ENCODE measurements at places on chromosomes 3 and 15. TPM values are rescaled to one million over a fixed set of nuclear protein-coding genes. Genes with fewer than 3 reads are reported as not detected.
A peak's percentile ranks its signal among the peaks of the same experiment; 100 is the strongest.

DNA sequence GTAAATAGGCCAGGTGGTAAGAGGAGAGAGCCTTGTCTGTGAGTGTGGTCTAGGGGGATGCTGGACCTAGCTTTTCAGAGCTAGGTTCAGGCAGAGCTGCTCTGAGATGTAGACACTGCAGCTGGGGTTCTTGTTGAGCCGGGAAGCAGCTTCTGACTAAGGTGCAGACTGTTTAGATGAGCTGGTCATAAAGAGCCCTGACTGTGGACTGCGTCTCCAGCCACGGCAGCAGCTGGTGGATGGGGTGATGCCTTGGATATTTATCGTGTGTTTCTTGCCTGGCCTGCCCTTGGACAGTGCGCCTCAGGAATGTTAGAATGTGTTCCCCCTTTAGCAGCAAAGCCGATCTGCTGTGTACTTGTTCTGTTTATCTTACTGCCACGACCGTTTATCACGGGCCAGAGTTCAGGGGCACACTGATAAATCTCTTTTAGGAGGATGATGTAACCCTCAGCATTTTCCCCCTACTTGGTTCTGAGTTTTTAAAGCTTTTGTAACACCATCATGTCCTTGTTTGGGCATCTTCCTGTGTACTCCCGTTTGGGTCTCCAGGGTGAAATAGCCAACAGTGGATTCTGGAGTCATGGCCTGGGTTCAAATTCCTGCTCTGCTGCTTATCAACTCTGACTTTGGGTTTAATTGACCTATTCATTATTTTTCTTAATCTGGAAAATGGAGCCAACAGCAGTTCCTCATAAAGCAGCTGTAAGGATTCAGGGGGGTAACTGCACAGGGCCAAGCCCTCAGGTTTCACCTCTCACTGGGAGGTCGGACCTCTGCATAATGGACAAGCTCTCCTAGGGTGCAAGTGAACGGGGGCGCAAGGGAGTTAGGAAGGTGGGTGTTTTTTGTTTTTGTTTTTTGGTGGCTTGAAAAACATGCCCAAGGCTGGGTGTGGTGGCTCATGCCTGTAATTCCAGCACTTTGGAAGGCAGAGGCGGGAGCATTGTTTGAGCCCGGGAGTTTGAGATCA lies 51.4 kb downstream of the FLNB start:
- peak; percentile 58 for DNase-seq

GRCh38 chr3:126498461-126498860 lies 19.1 kb downstream of the UROC1 start:
- DNase-seq: no peak

DNA sequence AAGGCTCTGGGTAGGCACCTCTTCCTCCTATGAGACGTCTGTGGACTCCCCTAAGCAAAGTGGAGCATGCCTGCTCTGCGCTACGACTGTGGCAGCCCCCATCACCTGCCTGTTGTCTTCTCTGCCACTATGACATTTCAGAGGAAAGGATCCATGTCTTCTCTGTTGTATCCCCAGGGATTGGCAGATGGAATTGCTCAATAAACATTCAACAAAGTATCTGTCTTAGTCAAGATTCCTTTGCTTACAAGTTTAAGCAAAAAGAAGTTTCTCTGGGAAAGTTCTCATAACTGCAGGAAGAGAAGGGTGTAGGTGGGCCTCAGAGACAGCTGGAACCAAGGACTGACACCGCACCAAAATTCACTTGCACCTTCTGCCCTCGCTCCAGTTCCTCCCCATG lies 34.3 kb downstream of the AMOTL2 start:
- DNase-seq: no peak

DNA sequence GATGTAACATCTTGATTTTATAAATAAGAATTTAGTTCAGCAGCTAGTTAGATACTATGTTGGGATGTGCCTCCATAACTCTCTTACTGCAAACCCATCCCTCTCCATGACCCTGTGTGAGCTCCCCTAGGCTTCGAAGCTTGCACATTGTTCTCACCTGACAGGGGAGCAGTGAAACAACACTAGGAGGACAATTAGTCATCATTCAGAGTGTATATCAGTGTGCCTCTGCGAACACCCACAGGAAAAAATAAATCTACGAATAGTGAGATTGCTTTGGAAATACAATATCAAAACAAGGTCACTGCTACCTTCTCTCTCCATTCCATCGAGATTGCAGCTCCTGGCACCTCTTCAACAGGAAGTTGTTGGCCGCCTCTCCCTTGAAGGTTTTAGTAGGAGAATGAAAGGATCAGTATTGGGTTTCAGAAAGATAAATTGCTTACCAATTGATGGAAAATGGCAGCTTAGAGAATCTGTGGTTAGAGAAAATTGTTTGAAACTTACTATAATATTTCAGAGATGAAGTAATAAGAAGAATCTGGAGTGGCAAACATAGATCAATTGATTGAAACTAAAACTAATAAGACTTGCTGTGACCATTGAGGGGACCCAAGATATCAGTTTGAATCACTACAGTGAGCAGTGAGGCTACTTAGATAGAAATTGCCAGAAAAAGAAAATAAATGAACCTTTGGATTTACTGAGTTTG lies 103.2 kb downstream of the CHL1 start:
- no peak for DNase-seq

DNA sequence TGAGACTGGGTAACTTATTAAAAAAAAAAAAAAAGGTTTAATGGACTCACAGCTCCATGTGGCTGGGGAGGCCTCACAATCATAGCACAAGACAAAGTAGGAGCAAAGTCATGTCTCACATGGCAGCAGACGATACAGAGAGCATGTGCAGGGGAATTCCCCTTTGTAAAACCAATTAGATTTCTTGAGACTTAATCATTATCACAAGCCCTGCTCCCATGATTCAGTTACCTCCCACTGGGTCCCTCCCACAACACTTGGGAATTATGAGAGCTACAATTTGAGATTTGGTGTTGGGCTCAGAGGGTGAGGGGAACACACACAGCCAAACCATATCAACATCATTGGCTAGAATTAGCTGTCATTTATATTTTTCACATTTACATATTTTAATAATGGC lies 221.0 kb downstream of the RSRC1 start:
- DNase-seq: peak; percentile 55

DNA sequence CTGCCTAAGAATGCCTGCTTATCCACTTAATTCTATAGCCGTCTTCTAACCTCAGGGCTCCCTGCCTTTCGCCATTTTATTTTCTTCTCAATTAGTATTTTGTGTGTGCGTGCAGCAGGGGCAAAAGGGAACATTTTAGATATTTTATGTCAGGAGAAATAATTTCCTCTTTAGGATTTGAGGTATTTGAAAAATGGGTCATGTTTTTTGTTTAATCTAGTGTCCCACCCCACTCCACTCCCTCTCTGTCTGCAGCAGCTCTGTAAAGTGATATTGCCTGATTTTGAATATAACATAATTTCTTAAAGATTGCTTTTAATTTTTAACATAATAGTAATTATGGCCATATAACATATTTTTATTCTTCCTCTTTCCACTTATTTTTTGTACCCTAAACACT lies 593.2 kb upstream of the DPPA4 start:
- DNase-seq: no peak

DNA sequence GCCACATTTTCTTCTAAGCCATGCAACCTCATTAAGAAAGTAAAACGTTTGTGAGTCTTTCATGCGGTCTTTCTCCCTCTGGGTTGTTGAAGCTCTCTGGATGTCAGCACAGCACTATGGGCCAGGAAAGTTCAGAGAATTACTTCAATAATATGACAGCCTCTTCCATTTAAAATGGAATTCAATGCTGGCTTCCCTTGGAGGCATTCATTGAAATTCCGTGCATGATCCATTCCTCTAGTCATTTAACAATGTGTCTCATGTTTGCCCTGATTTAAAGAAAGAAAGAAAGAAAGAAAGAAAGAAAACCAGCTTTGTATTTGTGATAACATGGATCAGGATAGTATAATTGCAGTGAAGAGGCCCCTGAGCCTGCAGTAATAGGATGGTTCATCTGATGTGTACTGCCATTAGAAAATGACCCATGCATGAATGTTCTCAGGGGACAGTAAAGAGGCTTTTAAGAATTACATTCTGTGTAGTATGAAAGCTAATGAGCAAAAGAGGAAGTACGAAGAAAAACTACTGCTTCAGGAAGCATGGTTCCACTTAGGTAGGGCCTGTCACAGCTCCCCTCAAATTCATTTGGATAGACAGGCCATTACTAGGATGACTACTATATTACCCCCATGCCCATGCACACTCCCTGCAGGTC lies 146.0 kb downstream of the ARPP21 start:
- no peak for DNase-seq

KLF13 gene
- total RNA-seq: 21.4 TPM

PLS1 gene
- 31.6 TPM for total RNA-seq

DUOX2 gene
- 0.40 TPM for total RNA-seq
